ENCODE measurements at places on chromosomes 3 and 15.

- H3K27ac ChIP-seq: peak overlapping the region; percentile 23
- peaks cover 25% of the 10 kb centered on the region for H3K36me3 ChIP-seq
- H3K4me3 ChIP-seq: no peak overlapping the region
- H3K27me3 ChIP-seq: no peaks in the 10 kb centered on the region
- no peak for DNase-seq
- H3K4me1 ChIP-seq: peaks cover 30% of the 10 kb centered on the region
Measured at GRCh38 chr15:64635499-64636495, 139.6 kb downstream of the RBPMS2 start.

DNA sequence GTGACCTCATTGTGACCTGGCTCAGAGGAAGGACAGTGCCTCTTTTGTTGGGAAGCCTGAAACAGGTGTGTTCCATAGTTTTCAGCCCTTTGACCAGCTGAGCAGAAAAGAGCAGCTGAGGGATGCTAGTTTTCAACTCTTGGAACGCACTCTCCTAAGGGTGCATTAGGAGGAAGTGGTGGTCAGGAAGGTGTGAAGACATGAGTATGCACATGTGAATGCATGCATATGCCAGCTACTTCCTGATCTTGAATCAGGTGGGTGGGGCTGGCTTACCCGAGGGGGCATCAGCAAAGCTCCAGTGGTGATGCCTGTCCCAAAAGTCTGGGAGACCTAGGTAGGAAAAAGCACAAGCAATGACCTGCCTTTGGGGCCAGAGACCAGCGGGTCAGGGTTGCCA is 23.3 kb upstream of the CEMIP start:
- peaks cover 17% of the 10 kb centered on the region for H3K4me1 ChIP-seq
- no peak overlapping the region for H3K4me3 ChIP-seq
- peaks cover 34% of the 10 kb centered on the region for H3K36me3 ChIP-seq
- DNase-seq: no peak
- no peak overlapping the region for H3K27ac ChIP-seq
- no peaks in the 10 kb centered on the region for H3K27me3 ChIP-seq

DNA sequence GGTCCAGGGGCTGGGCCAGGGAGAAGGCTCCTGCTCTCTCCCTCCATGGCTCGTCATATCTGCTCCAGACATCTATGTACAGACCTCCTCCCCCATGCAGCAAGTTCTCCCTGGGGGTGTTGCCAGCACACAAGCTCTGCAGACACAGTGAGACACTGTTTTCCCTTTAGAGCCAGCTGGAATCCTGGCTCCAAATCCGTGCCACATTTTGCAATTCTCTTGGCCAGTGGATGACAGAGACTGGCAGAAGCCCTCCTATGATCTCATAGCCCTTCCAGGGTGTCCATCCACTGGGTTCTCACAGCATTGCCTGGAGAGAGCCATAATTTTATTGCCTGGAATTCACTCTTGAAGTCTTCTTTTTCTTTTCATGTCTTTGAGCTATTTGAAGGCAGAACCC is 203.9 kb downstream of the TLE3 start:
- peaks cover 2% of the 10 kb centered on the region for H3K4me1 ChIP-seq
- DNase-seq: no peak
- no peak overlapping the region for H3K27ac ChIP-seq
- no peak overlapping the region for H3K4me3 ChIP-seq
- peaks cover 56% of the 10 kb centered on the region for H3K27me3 ChIP-seq

GRCh38 chr15:67194171-67195114 is 60.0 kb downstream of the AAGAB start:
- DNase-seq: no peak
- H3K27ac ChIP-seq: no peak overlapping the region
- H3K4me3 ChIP-seq: no peak overlapping the region
- H3K4me1 ChIP-seq: peaks cover 22% of the 10 kb centered on the region
- peaks cover 59% of the 10 kb centered on the region for H3K36me3 ChIP-seq
- no peaks in the 10 kb centered on the region for H3K27me3 ChIP-seq

GRCh38 chr3:58621086-58621830 is 44.1 kb upstream of the FAM107A start:
- H3K27ac ChIP-seq: no peak overlapping the region
- no peaks in the 10 kb centered on the region for H3K36me3 ChIP-seq
- no peak overlapping the region for H3K4me3 ChIP-seq
- DNase-seq: no peak
- H3K27me3 ChIP-seq: no peaks in the 10 kb centered on the region

GRCh38 chr15:63063164-63063756 is 20.7 kb downstream of the TPM1 start:
- H3K27me3 ChIP-seq: no peaks in the 10 kb centered on the region
- H3K27ac ChIP-seq: peak overlapping the region; percentile 35
- DNase-seq: no peak
- no peak overlapping the region for H3K4me3 ChIP-seq

GRCh38 chr15:39736412-39737195 is 46.0 kb downstream of the FSIP1 start:
- H3K27me3 ChIP-seq: no peaks in the 10 kb centered on the region
- H3K27ac ChIP-seq: peak overlapping the region; percentile 64
- no peak overlapping the region for H3K4me3 ChIP-seq
- DNase-seq: no peak

DNA sequence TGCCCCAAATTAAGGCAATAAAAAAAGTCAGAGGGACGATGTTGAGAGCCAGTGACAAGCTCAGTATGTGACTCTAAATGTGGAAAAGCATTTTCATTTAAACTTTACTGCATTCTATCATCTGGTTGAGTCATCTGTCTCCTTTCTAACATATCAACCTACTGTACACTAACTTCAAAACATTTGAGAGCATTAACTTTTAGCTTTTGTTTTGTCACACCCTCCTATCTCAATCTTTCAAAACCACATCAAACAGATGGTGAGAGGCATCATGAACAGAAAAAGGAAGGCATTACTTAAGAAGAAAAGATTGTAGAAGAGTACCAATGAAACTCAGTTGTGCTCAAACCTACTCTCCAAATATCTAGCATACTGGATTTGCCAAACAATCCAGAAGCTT is 4.8 kb downstream of the LRRC58 start:
- no peak overlapping the region for H3K4me3 ChIP-seq
- no peaks in the 10 kb centered on the region for H3K27me3 ChIP-seq
- no peak for DNase-seq
- peaks cover 9% of the 10 kb centered on the region for H3K36me3 ChIP-seq
- peaks cover 37% of the 10 kb centered on the region for H3K4me1 ChIP-seq

GRCh38 chr3:71548705-71549384 is 34.7 kb downstream of the FOXP1 start:
- peaks cover 7% of the 10 kb centered on the region for H3K36me3 ChIP-seq
- H3K27ac ChIP-seq: no peak overlapping the region
- no peaks in the 10 kb centered on the region for H3K27me3 ChIP-seq
- DNase-seq: no peak

DNA sequence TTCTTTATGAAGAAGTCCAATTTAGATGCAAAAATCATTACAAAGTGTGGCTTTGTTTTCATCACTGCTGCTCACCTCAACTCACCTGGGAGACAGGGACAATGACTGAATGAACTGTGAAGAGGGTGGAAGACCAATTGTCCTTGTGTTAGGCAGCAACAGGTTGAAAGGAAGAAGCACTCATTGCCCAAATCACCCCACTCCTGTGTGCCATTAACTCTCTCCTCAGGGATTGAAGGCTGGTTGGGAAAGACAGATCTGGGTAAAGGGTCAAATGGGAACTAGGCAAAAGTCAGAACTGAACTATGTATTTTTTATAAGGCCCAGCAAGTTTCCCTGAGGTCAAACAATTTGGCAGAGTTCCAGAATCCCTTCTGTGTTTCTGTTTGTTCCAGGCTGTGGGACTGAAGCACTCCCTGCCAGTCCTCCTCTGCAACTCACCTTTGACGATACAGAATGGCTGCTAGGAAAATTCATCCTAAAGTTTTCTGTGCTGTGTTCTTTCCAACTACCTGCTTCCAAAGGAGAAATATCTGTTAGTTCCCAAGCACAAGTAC is 68.6 kb upstream of the CCDC39 start:
- no peak for DNase-seq
- H3K27me3 ChIP-seq: no peaks in the 10 kb centered on the region
- no peaks in the 10 kb centered on the region for H3K36me3 ChIP-seq
- H3K4me1 ChIP-seq: no peaks in the 10 kb centered on the region

- H3K4me1 ChIP-seq: peaks cover 12% of the 10 kb centered on the region
- H3K4me3 ChIP-seq: no peak overlapping the region
- DNase-seq: no peak
- no peak overlapping the region for H3K27ac ChIP-seq
- H3K27me3 ChIP-seq: peaks cover 19% of the 10 kb centered on the region
- no peaks in the 10 kb centered on the region for H3K36me3 ChIP-seq
Measured at GRCh38 chr3:183159333-183159732, 3.2 kb downstream of the LAMP3 start.

DNA sequence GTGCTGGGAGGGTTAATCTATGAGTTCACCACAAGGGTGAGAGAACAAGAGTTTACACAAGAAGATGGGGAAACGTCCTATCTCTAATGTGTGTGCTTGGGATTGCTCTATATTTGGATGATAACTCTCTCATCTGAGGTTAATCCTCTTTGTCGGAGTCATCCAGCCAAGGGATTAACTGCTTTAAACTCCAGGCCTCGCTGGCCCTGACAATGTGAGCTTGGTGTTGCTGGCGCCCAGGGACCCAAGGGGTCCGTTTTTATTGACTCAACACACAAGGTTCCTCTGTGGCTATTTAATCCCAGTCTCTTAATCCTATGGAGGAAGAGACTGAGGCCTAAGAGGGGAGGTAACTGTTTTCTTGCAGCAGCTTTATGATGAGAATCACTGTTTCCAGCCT is 14.2 kb downstream of the SV2B start:
- no peaks in the 10 kb centered on the region for H3K36me3 ChIP-seq
- no peak overlapping the region for H3K4me3 ChIP-seq
- no peak for DNase-seq
- no peaks in the 10 kb centered on the region for H3K4me1 ChIP-seq
- no peak overlapping the region for H3K27ac ChIP-seq

DNA sequence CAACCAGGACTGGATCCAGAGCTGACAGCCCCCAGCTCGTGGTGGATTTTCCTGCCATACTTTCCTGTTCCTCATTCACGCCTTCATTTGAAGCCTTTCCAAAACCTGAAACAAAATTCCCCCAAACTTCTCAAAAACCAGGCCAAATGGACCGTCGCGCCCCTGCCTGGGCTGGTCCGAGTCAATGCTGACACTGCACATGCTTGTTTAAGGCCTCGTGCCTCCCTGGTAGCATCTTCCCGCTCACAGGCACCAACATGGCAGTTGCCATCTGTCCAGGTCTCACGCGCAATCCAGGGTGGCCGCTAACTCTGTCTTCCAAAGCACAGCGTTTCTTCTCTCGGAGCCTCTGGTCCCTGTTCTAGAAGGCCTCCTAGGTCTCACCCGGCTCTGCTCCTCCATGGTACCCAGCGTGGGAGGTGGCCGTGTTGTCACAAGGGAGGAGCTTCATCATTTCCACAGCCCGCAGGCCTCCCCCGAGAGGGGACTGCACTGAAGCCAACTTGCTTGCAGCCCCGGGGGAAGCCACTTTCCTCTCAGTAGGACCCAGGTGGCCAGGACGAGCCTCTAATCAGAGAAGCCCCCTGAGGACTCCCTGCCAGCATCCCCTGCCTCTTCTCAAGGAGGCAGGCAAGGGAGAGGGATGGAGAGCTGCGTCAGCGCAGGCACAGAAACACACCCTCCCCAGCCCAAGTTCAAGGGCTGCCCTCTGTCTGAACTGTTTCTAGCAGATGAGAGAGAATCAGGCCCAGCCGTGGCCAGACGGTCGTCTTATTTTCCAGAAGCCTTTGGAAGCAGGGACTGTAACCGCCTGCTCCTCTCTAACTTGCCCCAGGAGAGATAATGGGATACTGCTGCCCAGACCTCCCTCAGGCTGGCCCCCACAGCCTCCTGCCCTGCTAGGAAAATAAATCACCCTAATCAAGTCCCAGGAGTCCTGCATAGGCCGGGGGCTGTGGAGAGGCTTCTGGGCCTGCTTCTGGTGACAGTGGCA is 152.8 kb upstream of the TLE3 start:
- H3K27ac ChIP-seq: no peak overlapping the region
- no peak for DNase-seq
- H3K4me3 ChIP-seq: no peak overlapping the region
- no peaks in the 10 kb centered on the region for H3K36me3 ChIP-seq

- no peaks in the 10 kb centered on the region for H3K36me3 ChIP-seq
- H3K4me3 ChIP-seq: no peak overlapping the region
- no peaks in the 10 kb centered on the region for H3K27me3 ChIP-seq
- no peak for DNase-seq
Measured at GRCh38 chr3:65524584-65524983, 514.1 kb downstream of the MAGI1 start.

DNA sequence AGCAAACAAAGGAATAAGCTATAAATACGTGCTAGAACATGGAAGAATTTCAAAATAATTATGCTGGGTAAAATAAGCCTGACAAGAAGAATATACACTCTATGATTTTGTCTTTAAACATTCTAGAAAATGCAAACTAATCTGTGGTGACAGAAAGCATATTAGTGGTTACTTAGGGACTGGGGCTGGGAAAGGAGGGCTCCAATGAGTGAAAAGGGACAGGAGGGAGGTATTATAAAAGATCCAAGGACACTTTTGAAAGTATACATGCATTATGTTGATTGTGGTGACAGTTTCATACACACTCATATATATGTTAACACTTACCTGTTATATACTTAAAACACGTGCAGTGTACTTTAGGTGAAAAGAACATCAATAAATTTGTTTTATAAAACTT is 23.0 kb downstream of the MYH15 start:
- peaks cover 17% of the 10 kb centered on the region for H3K27me3 ChIP-seq
- no peak overlapping the region for H3K27ac ChIP-seq
- no peak for DNase-seq
- no peaks in the 10 kb centered on the region for H3K36me3 ChIP-seq
- H3K4me1 ChIP-seq: peaks cover 6% of the 10 kb centered on the region

DNA sequence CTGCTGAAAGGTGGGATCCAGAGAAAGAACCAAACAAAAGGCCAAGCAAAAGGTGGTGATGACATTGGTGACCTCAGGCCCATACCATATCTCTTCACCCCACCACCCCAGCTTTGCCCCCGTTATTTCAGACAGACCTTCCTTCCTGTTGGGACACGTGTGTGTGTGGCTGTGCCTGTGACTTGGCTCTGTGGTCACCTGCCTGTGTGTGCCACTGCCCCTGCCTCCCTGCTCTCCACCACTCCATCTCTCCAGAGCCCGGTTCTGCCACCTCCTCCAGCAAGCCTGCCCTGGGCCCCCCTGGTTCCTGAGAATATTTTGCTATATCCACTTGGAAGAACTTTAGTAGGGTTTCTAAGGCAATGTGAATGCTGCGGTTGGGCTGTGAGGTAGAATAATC is 28.6 kb upstream of the TLE3 start:
- peaks cover 65% of the 10 kb centered on the region for H3K27me3 ChIP-seq
- DNase-seq: no peak
- H3K36me3 ChIP-seq: no peaks in the 10 kb centered on the region

DNA sequence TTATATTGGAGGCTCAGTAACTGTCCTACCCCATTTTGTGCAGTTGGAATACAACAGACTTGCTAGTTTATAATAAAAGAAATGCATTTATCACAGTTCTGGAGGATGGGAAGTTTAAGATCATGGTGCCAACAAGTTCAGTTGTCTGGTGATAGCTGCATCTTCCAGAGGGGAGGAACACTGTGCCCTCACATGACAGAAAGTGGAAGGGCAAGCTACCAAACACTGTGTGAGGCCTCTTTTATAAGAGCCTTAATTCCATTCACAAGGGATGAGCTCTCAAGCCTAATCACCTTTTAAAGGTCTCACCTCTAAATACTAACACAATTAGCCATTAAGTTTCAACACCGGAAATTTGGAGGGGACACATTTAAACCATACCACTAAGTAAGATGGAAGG is 1073.9 kb downstream of the PLOD2 start:
- DNase-seq: no peak
- H3K4me1 ChIP-seq: no peaks in the 10 kb centered on the region
- no peak overlapping the region for H3K27ac ChIP-seq
- no peak overlapping the region for H3K4me3 ChIP-seq
- H3K27me3 ChIP-seq: peaks cover 9% of the 10 kb centered on the region

Measured in osteocyte (in vitro differentiated cells).